Naive B cell (primary cell): ENCODE measurements at places on chromosomes 2 and 18. TPM values are rescaled to one million over a fixed set of nuclear protein-coding genes. Genes with fewer than 3 reads are reported as not detected.

DNA sequence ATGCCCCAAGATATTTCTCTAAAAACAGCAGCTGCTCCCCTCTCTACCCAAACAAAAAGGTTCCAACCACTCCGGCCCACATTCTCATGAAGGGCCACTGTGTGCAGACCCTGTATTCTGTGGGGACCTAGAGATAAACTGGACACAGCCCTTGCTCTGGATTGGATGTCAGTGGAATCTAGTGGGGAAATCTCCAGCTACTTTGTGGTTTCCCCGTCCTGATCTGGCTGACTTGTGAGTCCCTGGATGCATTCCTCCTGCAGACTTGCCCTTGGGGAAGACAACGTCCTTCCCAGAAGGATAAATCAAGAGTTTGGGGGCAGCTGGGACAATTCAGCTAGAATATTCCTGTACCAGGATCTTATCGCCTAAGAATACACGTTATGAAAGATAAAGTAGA lies 151.1 kb downstream of the FSHR start:
- DNase-seq, result no peak

- DNase-seq, result no peak
Observed at GRCh38 chr2:133553838-133554408, 14.3 kb downstream of the NCKAP5 start.

DNA sequence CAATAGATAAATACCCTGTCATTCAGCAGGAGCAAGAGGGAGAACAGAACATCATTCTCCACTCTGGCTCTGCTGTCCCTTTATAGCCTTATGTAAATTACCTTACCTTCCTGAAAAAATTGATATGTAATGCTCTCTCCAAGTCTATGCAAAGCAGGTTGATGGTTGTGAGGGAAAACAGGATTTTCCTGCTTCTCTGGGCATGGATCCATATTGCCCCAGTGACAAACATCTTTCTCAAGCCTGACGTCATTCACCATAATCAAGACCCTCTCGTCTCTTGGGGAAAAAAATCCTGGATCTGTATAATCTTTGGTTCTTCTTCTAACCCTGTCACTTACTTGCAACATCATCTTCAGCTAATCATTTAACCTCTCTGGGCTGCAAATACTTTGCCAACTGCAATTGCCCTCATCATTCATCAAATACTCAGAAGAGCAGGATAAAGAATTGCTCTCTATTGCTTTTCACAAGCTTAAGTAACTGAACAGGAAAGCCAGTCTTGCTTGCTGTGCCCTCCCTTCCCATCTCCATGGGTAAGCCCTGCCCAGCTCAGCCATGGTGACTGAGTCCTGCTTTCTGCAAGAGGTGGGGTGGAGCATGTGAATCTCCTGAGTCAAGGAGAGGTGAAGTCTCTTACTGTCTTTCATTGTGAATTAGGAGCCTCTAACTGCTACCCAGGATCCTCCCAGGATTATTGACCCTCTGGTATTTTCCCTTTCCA lies 123.7 kb upstream of the KLF7 start:
- no peak for DNase-seq

GRCh38 chr18:63590373-63590772 lies 3.2 kb downstream of the SERPINB13 start:
- DNase-seq, result no peak

- no peak for DNase-seq
Observed at GRCh38 chr2:200156166-200156835, 150.2 kb upstream of the SPATS2L start.

DNA sequence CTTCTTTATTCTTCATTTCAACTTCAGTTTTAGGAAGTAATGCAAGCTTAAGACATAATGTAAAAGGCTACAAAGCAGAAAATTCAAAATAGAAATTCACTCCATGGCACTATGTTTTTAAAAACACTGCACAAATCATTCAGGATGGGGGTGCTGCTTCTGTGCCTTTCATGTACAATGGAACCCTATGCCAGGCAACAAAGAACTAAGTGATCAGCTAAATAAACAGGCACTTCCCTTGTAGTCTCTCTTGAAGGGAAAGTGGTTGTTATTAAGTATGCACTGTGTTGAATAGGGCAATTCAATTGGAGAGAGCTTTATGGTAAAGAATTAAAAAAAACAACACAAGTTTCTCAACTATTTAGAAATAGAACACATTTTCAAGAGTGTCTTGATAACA lies 10.9 kb upstream of the ERBB4 start:
- DNase-seq, result no peak

DNA sequence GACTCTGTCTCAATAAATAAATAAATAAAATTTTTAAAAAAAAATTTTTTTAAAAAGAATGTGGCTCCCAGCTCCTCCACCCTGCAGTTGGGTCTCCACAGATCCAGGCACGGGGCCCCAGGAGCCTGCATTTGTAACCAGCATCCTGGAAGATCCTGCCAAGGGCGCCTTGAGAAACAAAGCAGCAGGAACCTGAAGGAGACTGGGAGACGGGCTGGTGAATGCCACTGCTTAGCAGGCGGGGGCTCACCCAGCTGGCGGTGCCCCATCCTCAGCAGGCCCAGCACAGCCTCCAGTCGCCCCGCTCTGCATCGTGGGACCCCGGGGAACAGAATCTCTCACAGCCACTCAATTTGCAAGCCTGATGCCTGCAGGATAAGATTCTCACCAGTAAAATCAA lies 187.5 kb upstream of the SALL3 start:
- no peak for DNase-seq

DNA sequence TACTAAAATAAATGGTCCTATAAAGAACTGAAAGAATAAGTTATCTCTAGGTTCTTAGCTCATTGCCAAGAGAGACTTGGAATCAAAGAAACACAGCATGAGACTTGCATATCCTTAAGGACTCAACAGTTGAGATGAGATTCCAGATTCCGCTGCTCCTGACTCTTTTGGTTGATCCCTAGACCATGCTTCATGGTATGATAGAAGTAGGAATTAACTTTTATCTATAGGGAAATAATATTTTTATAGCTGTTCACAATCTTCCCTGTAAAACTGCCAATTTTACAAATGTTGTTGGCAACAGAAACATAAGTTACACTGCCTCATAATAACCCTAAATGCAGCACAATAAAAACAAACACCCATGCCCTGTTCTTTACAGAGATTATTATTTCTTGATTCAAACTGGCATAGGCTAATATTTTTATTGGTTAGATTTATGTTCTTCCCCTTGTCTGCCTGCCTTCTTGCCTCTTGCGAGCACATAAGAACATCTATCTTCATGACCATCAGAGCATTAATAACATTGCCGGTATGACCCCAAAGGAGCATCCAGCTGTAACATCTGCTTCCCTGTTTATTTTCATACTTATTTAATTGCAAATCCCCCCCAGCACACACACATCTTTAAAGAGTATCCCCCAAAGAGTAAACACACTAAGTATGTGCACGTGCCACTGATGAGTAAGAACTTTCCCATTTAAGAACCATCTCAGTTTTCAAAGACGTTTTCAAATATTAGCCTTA lies 735.7 kb upstream of the SLC8A1 start:
- no peak for DNase-seq

GRCh38 chr2:235713189-235713588 lies 219.3 kb downstream of the AGAP1 start:
- no peak for DNase-seq

DNA sequence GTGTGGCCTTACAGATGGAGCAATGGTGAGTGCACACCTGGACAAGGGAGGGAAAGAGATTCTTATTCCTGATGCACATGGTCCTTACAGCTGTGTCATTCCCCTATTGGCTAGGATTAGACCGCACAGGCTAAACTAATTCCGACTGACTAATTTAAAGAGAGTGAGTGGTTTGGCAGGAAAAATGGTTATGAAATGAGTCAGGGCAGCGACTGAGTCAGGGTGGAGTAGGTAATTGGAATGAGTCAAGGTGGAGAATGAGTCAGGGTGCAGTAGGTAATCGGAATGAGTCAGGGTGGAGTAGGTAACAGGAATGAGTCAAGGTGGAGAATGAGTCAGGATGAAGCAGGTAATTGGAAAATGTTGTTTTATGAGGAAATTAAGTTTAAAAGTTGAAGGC lies 1353.7 kb upstream of the LRRTM1 start:
- no peak for DNase-seq

GRCh38 chr18:58042826-58043490 lies 1.1 kb upstream of the NEDD4L start:
- DNase-seq, result no peak

GRCh38 chr2:126846241-126846640 lies 52.4 kb upstream of the TEX51 start:
- DNase-seq, result no peak

- DNase-seq, result no peak
Observed at GRCh38 chr18:31590570-31590969, 1.1 kb upstream of the TTR start.

DNA sequence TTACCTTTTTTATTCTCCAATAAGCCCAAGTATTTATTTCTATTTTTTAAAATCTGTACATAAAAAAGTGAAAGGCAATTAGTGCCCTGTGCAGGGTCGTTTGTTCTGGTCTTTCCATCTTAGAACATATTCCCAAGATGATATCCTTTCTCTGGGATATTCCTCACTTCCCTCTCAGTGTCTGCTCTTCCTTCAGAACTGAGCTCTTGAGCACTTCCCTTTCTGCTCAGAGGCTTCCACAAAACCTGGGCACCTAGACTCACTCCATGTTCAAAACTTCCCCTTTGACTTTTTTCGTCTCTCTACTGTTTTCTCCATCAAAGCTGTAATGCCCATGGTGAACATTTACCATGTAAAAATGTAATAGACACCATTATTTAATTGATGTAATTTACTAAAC lies 296.5 kb upstream of the TCF4 start:
- DNase-seq, result no peak

DNA sequence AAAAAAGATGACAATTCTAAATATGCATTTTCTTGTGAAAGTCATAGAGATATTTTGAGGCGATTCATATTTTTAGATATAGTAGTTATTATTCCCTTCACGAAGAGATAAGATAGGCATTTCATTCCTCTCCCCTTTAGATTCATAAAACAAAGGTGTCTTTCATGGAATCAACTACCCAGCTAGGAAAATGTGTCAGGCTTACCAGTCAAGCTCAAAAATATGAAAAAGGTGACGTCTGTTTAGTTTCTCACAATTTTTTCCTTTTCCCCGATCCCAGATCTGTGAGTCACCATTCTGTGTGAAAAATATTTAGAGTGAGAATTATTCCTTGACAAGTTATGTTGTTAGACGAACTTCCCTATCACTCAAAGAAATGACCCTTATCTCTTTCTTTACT lies 95.4 kb upstream of the FN1 start:
- no peak for DNase-seq

Gene CRYGC
- not detected for polyA plus RNA-seq

Gene EHD3
- polyA plus RNA-seq, result 13.6 TPM

Gene SCG2
- not detected for polyA plus RNA-seq

Gene KHK
- 3.3 TPM for polyA plus RNA-seq
